ENCODE measurements at places on chromosomes 2 and 18.
A peak's percentile ranks its signal among the peaks of the same experiment; 100 is the strongest.

GRCh38 chr18:68769461-68769860 is 28.4 kb upstream of the CCDC102B start:
- DNase-seq, result no peak

DNA sequence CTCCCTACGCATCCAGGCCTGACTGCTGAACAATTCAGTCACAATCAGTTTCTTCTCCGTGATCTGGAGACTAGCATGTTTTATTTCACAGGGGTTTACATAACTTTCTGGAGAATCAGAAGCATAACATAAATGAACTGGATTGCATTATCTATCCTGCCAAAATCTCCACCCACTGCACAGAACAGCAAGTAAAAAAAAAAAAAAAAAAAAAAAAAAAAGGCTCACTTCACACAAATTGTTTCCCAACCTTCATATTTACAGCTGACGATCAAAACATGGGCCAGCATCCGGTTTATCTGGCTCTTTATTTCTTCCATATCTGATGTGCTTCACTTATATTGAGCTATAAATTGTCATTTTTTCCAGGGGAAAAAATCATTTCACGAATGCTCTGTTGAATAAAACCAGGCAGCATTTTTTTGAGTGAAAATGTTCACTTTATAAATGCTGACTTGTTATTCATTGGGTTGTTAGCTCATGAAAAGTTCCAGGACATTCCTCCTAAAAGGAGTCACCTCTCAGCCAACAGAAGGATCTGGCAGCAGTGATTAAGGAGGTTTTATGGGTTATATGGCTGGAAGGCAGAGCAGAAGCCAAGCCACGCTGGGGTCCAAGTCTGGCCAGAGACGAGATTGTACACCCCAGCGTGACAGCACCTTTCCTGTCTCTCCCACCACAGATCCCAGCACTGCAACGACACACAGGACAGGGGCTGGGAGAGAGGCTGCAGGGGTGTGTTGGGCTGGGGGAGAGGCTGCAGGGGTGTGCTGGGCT is 51.2 kb upstream of the GLI2 start:
- DNase-seq, result no peak

GRCh38 chr2:88753833-88754584 is 62.5 kb downstream of the RPIA start:
- DNase-seq, result no peak

- no peak for DNase-seq
These were observed 89.8 kb downstream of the STPG4 start for GRCh38 chr2:47065343-47065742.

- no peak for DNase-seq
These were observed 73.5 kb upstream of the SERTAD2 start for GRCh38 chr2:64727013-64727767.

- DNase-seq, result no peak
These were observed 6.5 kb upstream of the KCNG2 start for GRCh38 chr18:79790996-79791972.

DNA sequence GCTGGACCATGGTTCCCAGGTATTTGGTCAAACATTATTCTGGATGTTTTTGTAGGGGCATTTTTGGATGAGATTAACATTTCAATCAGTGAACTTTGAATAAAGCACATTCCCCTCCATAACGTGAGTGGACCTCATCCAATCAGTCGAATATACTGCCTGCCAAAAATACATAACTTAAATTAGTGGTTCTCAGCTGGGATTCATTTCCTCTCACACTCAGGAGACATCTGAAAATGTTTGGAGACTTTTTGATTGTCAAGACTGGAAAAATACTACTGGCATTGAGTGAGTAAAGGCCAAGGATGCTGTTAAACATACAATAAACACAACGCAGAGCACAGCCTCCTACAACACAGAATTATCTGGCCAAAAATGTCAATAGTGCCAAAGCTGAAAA is 198.2 kb downstream of the MYO1B start:
- DNase-seq, result no peak

- no peak for DNase-seq
These were observed 589 bp upstream of the DAW1 start for GRCh38 chr2:227870710-227871374.

- no peak for DNase-seq
These were observed 4.5 kb downstream of the PROM2 start for GRCh38 chr2:95278637-95279225.

- DNase-seq, result no peak
These were observed 34.2 kb downstream of the ROCK2 start for GRCh38 chr2:11310212-11310611.

DNA sequence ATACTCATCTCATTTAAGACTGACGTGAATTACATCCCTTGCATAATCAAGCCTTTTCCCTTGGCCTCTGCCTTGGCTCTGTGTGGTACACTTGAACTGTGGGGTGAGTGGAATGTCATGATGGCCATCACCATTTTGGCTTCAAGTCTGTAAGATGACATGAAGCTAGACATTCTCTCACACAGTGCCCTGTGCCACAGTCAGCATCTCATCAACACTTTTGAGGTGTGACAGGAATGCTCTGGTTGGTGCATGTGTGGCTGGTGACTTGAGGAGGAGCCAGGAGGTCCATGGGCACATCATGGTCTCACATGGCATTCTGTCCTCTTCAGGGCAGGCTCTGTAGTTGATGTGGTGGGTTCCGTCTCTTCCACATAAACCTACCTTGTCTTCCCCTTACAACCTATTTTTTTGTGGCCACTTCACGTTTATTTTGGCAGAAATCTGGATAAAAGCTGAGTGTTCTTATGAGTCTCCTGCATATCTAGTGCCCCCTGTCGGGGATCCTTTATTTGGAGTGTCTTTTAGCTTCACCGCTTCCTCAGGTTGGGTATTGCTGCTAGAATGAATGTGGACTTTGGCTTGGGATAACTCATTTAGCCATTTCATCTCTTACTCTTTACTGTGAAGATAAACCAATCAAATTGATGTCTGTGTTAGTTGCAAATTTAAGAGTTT is 28.1 kb downstream of the MAP4K4 start:
- no peak for DNase-seq

DNA sequence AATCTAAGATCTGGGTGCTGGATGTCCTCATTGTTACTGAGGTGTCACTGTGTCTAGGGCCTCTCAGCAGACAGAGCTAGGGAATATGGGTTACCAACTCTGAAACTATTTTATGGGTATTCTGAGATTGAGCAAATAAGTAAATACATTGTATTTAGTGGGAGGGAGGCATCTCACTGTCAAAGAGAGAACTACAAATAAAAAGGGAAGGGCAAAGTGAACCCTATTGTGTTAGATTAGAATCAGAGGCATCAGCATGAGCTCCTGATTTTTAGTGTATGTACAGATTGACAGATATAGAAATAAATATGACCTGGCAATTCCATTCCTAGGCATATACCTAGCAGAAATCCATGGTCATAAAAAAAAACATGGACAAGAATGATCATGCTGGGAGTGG is 33.9 kb upstream of the RAB6C start:
- DNase-seq, result no peak

GRCh38 chr2:166092889-166093288 is 34.9 kb downstream of the SCN1A start:
- no peak for DNase-seq

DNA sequence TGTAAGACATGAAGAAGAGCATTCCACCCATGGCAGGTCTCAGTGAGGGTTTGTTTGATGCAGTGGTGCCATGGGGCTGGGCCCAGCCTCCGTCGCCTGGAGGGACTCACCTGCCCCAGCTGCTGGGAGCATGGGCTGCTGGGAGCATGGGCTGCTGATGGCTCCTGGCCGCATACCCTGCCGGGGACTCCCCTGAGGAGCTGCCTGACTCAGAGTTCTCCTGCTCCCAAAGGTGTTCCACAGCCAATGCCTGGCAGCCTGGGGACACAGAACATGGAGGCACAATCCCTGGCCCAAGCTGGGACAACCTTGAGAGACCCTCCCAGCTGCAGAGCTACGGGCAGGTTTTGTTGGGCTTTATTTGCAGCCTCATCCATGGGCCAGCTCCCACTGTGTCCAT is 108.4 kb downstream of the COPS8 start:
- DNase-seq, result no peak

- DNase-seq, result no peak
These were observed 215.3 kb downstream of the ZFP36L2 start for GRCh38 chr2:43011158-43011491.

GRCh38 chr2:113237604-113238160 is 41.0 kb downstream of the PAX8 start:
- DNase-seq, result no peak

GRCh38 chr2:46163098-46163430 is 134.1 kb upstream of the EPAS1 start:
- no peak for DNase-seq

DNA sequence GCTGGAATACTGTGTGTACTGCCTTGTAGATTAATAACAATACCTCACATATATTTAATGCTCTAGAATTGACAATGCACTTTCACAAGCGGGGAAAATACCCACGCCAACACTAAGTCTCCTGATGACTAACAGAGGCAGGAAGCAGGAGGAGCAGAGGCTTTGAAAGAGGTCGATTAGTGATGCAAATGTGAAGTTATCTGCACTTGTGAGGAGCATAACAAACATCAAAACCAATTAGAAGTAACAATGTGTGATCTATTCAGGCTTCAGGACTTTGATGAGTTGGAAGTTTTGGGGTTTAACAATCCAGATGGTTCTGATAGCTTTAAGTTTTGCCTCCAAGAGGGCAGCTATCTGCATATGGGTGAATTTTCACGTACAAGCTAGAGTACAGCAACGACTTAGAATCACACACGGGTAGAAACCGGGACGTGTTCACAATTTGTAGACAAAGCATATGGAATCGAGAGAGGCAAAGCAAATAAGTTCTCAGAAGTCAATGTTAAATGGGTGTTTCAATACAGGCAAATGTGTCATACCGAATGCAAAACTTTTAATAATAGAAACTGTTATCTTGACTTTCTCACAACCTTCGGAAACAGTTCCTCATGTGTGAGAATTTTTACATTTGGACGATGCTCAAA is 114.5 kb downstream of the METTL8 start:
- DNase-seq, result no peak

GRCh38 chr2:175606010-175606841 is 395.8 kb downstream of the LNPK start:
- no peak for DNase-seq

DNA sequence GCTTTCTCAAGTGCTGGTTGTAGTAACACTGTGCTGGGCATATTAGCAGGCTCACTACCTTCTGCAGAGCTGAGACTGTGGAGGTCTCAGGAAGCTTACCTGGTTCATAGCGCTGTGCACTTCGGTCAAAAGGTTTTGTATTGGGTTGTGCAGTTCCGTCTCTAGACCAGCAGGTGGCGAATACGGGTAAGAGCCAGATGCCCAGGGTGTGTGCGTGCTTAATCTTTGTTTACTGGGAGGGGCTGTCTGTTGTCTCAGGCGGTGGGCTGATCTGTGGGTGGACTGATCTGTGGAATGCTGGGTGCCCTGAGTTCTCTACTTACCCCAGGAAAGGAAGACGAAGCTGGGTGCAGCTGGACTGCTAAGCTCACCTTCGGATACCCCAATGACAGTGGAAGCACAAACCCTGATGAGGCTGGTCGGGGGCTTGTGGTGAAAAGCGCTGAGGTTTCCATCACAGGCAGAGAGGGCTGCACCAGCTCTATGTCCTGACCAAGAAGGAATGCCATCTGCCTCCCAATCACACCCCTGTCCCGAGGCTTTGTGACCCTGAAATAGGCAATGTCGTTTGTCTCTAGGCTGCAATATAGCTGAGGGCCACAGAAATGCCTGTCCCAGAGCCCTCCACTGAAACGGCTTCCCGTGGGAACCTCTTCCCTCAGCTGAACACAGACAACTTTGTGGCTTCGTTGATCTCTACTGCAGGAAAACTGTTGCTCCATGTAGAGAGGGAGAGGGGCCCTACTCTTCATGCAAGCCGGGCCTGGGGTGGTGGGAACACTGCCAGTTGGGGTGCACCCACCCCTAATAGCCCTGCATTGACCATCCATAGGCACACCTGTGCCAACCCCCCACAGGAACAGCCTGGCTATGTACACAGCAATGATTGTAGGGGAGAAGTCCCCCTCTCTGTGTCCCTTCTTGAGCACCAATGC is 45.9 kb upstream of the FAM117B start:
- peak; percentile 56 for DNase-seq

GRCh38 chr2:206863716-206864115 is 75.6 kb upstream of the CPO start:
- DNase-seq, result no peak

DNA sequence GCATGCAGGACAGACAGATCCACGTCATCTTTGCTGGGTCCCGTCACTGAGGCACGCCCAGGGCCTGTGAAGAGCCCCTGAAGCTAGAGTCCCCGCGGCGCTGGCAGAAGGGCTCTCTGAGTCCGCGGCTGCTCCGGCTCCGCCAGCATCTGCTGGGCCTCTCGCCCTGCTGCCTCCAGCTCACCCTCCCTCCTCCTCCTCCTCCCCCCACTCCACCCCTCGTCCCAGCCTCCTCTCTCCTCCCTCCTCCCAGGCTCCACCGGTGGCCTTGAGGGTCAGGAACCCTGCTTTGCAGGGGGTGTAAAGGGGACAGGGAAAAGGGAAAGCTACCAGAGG is at the start of gene TNS1:
TSS of gene TNS1 (minus strand) at position 151 of the 336 bp plus-strand sequence. CDS start at position 28, 123 bp downstream.
- DNase-seq, result no peak

GRCh38 chr2:213224366-213224765 is 59.9 kb upstream of the SPAG16 start:
- no peak for DNase-seq

DNA sequence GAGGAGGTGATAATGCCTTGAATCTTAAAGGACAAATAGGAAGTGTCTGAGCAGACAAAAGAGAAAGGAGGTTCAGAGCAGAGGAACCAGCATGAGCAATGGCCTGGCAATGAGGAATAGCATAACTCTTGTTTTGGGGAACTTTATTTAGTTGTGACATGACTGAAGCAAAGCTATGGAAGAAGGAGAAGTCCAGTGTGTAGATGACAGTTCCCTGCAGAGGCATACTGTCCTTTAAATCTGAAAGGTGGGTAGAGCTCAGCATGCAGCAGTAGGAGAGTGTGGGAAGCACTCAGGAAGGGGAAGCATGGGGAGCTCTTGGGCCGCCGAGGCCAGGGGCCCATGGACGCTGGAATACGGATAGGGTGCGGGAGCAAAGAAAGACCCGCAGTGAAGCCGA is 173.8 kb downstream of the SEPTIN10 start:
- DNase-seq, result no peak

GRCh38 chr18:57649556-57650500 is 28.2 kb upstream of the NARS1 start:
- no peak for DNase-seq

DNA sequence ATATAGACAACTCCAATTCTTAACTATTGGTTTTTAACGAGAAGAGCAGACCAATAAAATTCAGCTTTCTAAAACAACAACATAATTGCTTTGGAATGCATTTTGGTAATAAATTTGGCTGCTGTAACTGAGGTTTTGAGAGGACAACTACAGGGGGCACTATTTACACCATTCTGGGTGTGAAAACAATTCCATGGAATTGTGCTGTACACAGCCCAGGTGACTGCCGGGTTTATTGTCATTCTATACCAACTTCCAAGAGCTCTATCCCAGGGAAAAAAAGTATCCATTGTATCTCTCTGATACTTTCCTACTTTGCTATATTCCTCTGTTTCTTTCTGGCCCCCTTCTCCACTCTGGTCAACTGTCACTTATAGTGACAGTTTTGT is 38.4 kb downstream of the IRS1 start:
- no peak for DNase-seq

GRCh38 chr2:172667581-172668325 is 67.9 kb upstream of the RAPGEF4 start:
- DNase-seq, result no peak
